ENCODE measurements at places on chromosomes 3 and 15.

GRCh38 chr3:47464588-47464987 lies 11.2 kb downstream of the SCAP start:
- DNase-seq: no peak

GRCh38 chr3:70149714-70150400 lies 150.3 kb downstream of the SAMMSON start:
- DNase-seq: no peak

DNA sequence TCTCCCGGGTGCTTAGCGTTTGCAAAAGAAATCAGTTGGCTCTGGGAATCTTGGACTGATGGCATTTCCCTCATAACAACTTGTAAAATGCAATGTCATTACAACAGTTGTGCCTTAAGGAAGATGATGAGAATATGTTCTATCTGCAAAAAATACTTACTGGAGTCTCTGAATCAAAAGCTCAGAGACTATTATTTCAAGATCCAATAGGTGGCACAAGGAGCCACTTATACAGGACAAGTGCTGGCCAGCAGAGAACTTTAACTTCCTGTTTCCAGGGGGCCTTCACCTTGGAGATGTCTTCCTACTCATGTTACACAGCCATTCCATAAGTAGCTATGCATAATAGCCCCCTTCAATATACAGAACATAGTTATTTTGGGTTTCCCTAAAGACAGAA lies 8.9 kb upstream of the RPS27L start:
- peak; percentile 35 for DNase-seq

GRCh38 chr15:88337993-88338392 lies 81.5 kb upstream of the NTRK3 start:
- DNase-seq: no peak

GRCh38 chr3:89038869-89039268 lies 68.6 kb upstream of the EPHA3 start:
- DNase-seq: peak; percentile 1

GRCh38 chr15:46441294-46442062 lies 806.6 kb downstream of the SQOR start:
- DNase-seq: peak; percentile 63

- peak; percentile 89 for DNase-seq
Observed at GRCh38 chr3:17175187-17175807, 290.5 kb downstream of the PLCL2 start.

DNA sequence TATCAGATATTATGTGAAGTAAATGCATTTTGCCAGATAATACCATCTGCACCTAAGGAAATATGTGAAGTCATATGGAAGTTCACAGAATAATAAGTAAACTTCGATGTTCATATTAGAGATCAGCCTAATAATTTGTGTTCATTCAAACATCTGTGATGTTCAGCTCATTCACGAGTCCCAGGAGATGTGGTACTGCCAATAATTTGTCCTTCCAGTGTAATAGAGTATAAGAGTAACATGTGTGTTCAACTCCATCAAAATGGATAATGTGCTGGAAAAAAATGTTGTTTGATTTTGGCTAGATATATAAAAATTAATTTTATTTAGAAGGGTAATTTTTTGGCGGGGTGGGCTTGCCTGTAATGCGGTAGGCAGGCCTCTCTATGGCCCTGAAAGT lies 75.4 kb upstream of the ARL6 start:
- DNase-seq: no peak

DNA sequence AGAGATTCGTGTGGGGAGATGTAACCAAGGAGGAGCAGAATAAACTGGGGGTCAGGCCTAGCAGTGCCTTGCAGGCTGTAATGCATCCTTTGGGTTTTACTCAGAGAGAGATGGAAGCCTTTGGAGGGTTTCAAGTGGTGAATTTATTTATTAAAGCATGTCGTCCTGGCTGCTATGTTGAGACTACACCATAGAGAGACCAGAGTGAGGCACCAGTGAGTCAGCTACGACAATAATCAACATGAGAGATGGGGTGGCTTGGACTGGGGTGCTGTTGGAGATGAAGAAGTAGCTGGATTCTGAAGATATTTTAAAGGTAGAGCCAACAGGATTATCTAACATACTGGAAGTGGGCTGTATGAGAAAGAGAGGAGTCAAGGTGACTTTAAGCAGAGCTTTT lies 335.3 kb upstream of the ARHGEF26 start:
- DNase-seq: no peak

DNA sequence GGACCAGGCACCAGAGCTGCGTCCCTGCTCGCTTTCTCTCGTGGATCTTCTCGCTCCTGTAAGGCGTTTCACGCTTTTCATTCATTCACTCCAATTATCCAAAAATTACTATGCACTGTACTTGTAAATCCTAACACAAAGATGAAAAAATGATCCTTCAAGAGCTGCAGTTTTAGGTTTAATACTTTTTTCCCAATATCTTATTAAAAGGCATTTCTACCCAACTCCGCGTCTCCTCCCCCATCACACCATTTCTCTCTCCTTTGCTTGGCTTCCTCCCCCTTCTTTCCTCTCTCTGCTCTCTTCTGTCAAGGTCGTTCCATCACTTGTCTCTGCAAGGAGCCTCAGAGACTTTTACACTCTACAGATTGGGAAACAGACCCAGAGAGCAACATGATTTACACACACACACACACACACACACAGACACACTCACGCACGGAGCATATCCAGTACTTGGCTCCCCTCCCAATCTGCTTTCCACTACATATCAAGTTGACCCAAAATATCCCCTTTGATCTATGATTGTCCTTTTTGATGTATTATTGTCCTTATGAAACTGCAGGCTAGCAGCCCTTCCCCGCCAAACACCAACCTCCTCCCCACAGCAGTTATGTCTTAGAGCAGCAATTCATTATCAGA lies 479 bp upstream of the CLDN1 start:
- peak; percentile 44 for DNase-seq
